ENCODE measurements at places on chromosomes 4 and X.

DNA sequence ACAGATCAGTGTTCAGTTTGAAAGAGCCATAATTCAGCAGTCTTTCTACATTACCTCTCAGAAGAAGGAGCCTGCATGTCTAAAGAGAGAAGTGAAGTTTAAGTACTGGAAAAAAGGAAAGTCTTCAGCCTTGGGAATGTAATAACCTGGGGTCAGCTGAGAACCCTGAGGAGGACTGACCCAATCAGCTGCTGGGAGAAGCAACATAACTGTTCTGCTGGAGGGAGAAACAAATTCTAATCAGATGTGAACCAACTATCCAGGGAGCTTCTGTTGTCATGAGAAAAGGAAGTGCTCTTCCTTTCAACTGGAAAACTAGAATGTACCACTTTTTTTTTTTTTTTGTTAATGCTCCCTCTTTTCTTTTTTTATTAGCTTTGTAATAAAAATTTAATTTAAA is 64.5 kb upstream of the PDE5A start:
- no peak for DNase-seq

DNA sequence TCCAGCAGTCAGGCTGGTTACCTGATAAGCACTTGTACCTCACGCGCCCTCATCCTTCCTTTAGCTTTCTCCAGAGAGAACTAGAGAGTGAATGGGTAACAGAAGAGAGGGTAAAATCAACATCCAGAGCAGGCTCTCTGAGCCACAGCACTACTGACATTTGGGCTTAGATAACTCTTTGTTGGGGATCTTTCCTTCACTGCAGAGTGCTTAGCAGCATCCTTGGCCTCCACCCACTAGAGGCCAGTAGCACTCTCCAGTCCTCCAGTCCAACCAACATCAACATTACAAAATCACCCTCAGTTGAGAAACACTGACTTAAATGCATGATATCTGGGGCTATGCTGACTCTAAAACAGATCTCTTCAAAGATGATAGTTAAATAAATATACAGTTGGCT is 220.7 kb downstream of the TACR3 start:
- no peak for DNase-seq

GRCh38 chr4:108060164-108060563 is 70.5 kb downstream of the HADH start:
- DNase-seq: no peak

DNA sequence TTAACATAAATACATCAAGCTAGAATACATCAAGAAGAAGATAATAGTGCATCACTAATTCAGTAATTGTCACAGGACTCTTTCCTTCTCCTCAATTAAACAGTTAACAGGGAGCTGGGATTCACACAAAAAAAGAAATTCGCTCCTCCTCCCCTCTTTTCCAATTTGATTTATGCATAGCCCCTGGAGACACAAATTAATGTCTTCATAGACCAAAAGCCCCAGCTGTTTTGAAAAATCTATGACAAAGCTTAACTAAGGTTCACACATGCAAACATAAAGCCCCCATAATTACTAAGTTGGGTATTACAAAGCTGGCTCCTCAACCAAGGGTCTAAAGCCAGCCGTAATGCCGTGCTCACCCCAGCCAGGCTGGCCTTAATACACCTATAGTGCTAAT is 61.2 kb downstream of the ENOX2 start:
- no peak for DNase-seq

DNA sequence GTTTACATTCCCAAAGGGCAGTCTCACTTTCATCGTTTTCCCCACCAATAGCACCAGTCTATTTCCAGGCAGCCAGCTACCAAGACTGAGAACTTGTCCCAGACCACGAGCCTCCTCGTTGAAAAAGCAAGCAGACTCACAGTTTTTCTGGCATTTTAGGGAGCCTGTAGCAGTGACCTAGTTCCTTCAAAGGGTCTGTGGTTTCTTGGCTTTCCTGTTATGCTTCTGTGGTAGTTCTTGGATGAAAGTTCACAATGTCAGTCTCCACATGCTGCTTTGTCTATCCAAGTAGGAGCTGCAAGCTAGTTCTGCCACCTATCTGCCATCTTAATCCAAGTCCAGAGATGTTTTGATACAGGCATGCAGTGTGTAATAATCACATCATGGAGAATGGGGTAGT is 151.6 kb upstream of the ZC4H2 start:
- no peak for DNase-seq

GRCh38 chr4:30535255-30535654 is 184.9 kb upstream of the PCDH7 start:
- no peak for DNase-seq

GRCh38 chr4:67051000-67051789 is 494.1 kb downstream of the CENPC start:
- DNase-seq: no peak

- no peak for DNase-seq
These were observed 77.3 kb upstream of the TMEM47 start for GRCh38 chrX:34734383-34734782.

- DNase-seq: no peak
These were observed 128.4 kb downstream of the SH3RF1 start for GRCh38 chr4:169142391-169142790.

- no peak for DNase-seq
These were observed 69.6 kb downstream of the WNK3 start for GRCh38 chrX:54288277-54288676.

DNA sequence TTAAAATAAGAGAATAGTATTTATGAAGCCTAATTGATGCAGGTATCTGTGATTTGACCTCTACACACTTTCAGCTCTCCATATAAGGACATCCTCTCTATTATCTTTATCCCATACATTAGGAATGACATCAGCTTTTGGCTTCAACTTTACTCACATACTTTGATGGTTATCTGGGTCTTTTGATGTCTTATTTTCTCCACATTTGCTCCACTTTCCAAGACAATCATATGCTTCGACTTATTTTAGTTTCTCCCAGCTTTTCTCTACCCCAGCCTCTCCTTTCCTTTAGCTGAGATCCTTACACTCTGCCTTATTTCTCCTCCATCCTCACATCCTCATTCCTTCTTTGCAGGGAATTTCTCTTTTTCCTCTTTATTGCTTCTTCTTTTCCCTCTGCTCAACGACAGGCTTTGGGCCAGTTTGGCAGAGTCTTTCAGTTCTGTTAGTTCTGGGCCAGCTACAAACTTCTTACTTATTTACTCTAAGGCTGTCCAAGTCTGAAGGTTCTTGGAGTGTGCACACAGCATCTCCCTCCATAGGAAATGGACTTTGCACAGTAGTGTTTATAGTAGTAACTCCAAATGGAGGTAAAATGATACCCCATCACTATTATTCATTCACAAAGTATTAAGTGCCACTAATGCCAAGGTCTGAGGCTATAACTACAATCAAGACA is 50.5 kb downstream of the SLC4A4 start:
- no peak for DNase-seq

- no peak for DNase-seq
These were observed 233.0 kb upstream of the SLC7A11 start for GRCh38 chr4:138475116-138475515.

DNA sequence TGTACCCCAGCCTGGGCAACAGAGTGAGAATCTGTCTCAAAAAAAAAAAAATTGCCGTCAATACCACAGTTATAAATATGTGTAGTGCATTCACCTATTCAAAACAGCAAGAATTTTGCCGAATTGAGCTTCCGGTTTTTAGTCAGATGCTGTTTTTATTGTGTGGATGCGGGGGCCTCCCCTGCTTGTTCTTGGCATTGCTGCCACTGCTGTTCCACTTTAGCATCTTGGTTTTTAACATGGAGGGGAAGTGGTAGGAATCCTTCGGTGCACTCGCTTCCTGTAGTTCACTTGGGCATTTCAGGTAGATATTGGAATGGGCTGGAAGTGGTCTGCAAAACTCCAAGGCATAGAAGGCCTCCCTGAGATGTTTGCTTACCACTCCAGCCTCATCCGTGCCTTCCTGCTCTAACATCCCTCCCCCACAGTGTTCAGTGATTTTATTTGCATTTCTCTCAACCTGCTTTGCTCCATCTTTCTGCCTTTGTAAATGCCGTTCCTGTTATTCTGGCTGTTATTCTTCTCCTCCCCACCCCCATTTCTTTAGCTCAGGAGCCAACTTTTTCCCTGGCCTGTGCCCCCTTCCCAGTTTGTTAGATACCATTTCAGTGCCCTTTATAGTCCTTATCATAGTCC is 25.5 kb downstream of the MOB1B start:
- DNase-seq: no peak

- DNase-seq: no peak
These were observed 144.6 kb upstream of the GPC4 start for GRCh38 chrX:133559909-133560308.

Measured in stimulated activated CD8-positive, alpha-beta memory T cell treated with anti-CD3 and anti-CD28 coated beads, Interleukin-15, amount 100 ng/mL, for 24 hours (primary cell).